CD4-positive, alpha-beta memory T cell (primary cell): ENCODE measurements at places on chromosomes 7 and 10. TPM values are rescaled to one million over a fixed set of nuclear protein-coding genes. Genes with fewer than 3 reads are reported as not detected.

Gene ICA1
- 1.2 TPM for total RNA-seq

- no peaks in the 10 kb centered on the region for H3K36me3 ChIP-seq
- no peak for DNase-seq
- no peak overlapping the region for H3K27ac ChIP-seq
- no peaks in the 10 kb centered on the region for H3K4me1 ChIP-seq
- H3K27me3 ChIP-seq: no peaks in the 10 kb centered on the region
These were observed 115.1 kb upstream of the SLC13A1 start for GRCh38 chr7:123314886-123315285.

GRCh38 chr10:17162828-17163227, 33.2 kb upstream of the CUBN start:
- no peak overlapping the region for H3K27ac ChIP-seq
- no peaks in the 10 kb centered on the region for H3K27me3 ChIP-seq
- no peaks in the 10 kb centered on the region for H3K4me1 ChIP-seq
- DNase-seq: no peak

DNA sequence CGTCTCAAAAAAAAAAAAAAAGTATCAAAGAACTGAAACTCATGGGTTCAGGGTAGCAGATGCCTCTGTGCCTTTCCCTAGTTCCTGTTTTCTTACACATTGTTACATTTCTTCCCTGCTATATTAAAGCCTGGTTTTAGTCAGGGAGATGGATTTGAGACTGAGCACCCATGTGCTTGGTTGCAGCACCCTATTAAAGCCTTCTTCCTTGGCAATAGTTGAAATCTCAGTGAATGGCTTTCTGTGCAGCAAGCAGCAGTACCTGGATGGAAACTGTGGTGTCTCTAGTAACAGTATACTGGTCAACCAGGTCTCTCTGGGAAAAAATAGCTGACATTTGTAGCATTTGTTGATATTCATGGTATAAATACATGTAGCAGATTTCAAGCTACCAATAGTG, 331.1 kb downstream of the ANKRD30A start:
- DNase-seq: no peak
- no peak overlapping the region for H3K27ac ChIP-seq
- H3K36me3 ChIP-seq: no peaks in the 10 kb centered on the region
- no peaks in the 10 kb centered on the region for H3K4me1 ChIP-seq
- no peak overlapping the region for H3K4me3 ChIP-seq

Gene CPEB3
- 3.8 TPM for total RNA-seq

GRCh38 chr10:96448021-96448457, 65.7 kb downstream of the TLL2 start:
- no peak overlapping the region for H3K4me3 ChIP-seq
- H3K27me3 ChIP-seq: no peaks in the 10 kb centered on the region
- no peak overlapping the region for H3K27ac ChIP-seq
- no peak for DNase-seq
- H3K4me1 ChIP-seq: no peaks in the 10 kb centered on the region

Gene PRSS1
- not detected for total RNA-seq

Gene WDFY4
- 0.81 TPM for total RNA-seq

GRCh38 chr7:44284881-44285541, 40.4 kb downstream of the CAMK2B start:
- no peaks in the 10 kb centered on the region for H3K27me3 ChIP-seq
- no peak overlapping the region for H3K27ac ChIP-seq
- H3K4me1 ChIP-seq: no peaks in the 10 kb centered on the region
- H3K4me3 ChIP-seq: no peak overlapping the region
- DNase-seq: no peak
- no peaks in the 10 kb centered on the region for H3K36me3 ChIP-seq

- H3K36me3 ChIP-seq: no peaks in the 10 kb centered on the region
- no peaks in the 10 kb centered on the region for H3K27me3 ChIP-seq
- no peak for DNase-seq
- no peak overlapping the region for H3K4me3 ChIP-seq
- H3K4me1 ChIP-seq: no peaks in the 10 kb centered on the region
- H3K27ac ChIP-seq: no peak overlapping the region
These were observed 300.5 kb downstream of the C7orf25 start for GRCh38 chr7:42611289-42611928.

Gene AGAP3
- total RNA-seq: 65.8 TPM

Gene RELN
- not detected for total RNA-seq

DNA sequence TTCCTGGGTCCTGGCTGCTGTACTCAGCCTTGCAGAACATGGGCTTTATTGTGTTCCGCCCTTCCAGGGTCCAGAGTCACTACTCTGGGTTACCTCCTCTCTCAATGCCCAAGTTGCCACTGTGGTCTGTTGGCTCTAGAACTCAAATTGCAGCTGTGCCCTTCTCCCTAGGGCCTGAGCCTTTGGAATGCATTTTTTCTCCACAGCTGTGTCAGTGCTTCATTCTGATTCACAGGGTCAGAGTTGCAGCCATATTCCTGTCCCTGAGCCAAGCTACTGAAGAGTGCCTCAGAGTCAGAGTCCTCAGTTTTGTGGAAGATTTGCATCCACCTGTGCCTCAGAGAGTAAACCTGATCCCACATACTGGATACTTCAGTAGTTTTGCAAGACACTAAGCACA, 167.5 kb downstream of the ITGB1 start:
- H3K27me3 ChIP-seq: no peaks in the 10 kb centered on the region
- no peak overlapping the region for H3K4me3 ChIP-seq
- no peaks in the 10 kb centered on the region for H3K4me1 ChIP-seq
- no peaks in the 10 kb centered on the region for H3K36me3 ChIP-seq
- H3K27ac ChIP-seq: no peak overlapping the region

GRCh38 chr10:59206204-59206720, 29.8 kb downstream of the PHYHIPL start:
- H3K4me1 ChIP-seq: no peaks in the 10 kb centered on the region
- no peaks in the 10 kb centered on the region for H3K27me3 ChIP-seq
- no peak for DNase-seq
- no peaks in the 10 kb centered on the region for H3K36me3 ChIP-seq

GRCh38 chr7:143205560-143206293, 16.1 kb upstream of the TAS2R40 start:
- no peaks in the 10 kb centered on the region for H3K27me3 ChIP-seq
- peaks cover 14% of the 10 kb centered on the region for H3K4me1 ChIP-seq
- peak; percentile 16 for DNase-seq
- no peak overlapping the region for H3K4me3 ChIP-seq
- H3K27ac ChIP-seq: no peak overlapping the region

Gene NRG3
- total RNA-seq: not detected

DNA sequence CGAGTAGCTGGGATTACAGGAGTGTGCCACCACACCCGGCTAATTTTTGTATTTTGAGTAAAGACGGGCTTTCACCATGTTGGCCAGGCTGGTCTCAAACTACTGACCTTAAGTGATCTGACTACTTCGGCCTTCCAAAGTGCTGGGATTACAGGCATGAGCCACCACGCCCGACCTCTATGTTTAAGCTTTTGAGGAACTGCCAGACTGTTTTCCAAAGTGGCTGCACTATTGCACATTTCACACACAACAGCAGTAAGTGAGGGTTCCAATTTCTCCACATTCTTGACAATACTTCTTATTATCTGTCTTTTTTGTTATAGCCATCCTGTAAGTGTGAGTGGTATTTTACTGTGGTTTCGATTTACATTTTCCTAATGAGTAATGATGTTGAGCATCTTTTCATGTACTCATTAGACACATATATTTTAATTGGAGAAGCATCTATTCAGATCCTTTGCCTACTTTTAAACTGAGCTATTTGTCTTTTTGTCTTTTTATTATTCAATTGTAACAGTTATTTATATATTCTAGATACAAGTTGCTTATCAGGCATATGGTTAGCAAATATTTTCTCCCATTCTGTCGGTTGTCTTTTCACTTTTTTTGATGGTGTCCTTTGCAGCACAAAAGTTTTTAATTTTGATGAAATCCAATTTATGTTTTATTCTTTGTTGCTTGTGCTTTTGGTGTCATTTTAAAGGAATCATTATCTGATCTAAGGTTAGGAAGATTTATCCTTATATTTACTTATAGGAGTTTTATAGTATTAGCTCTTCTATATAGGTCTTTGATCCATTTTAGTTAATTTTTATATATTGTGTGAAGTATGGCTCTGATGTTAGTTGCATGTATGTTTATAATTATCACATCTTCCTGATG, 12.8 kb upstream of the IRF5 start:
- no peak overlapping the region for H3K4me3 ChIP-seq
- H3K4me1 ChIP-seq: no peaks in the 10 kb centered on the region
- no peaks in the 10 kb centered on the region for H3K27me3 ChIP-seq
- no peaks in the 10 kb centered on the region for H3K36me3 ChIP-seq
- no peak for DNase-seq

Gene PITX3
- total RNA-seq: not detected

DNA sequence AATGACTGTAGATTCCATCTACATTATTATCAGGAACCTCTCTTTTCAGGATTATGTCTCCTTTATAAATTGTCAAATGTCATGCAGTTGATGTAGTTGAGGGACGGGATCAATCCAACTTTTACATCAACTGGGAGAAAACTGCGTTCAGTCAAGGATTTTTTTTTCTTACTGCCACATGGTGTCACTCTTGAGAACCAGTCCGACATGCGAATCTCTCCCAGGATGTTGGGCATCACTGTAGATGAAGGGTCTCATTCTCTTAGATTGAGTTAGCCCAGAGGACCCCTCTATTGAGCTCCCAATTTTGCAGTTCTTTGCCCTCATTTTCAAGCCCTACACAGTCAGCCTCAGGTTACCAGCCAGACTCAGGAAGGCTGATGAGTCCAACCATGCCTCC, 120.3 kb upstream of the PTPRZ1 start:
- no peak overlapping the region for H3K27ac ChIP-seq
- H3K4me1 ChIP-seq: no peaks in the 10 kb centered on the region
- no peaks in the 10 kb centered on the region for H3K36me3 ChIP-seq
- no peak for DNase-seq
- no peak overlapping the region for H3K4me3 ChIP-seq

DNA sequence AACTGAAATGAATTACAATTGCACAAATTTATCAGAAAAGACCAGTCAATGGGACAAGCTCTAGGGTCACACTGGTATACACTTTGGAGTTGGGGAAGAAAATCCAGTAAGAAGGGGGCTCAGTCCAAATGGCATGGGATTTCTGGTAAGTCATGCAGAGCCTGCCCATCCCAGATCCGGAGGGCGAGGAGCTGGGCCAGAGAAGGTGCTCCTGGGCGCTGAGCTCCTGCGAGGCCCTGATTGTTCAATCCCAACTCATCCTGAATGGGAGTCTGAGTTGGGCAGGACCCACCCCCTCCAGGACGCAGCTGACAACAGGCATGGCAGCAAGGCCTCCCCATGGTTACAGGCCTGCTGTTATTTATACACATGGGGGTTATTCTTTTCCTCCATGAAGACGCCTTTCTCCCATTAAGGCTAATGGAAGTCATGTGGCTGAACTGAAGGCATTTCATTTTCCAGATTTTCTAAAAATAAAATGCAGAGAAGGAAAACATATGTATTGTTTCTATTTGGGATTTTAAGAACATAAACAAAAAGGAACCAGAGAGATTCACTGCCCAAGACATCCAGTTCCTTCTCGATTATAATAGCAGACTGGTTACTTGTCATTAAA, 91.1 kb upstream of the ADAM12 start:
- no peak for DNase-seq
- no peaks in the 10 kb centered on the region for H3K36me3 ChIP-seq
- H3K4me3 ChIP-seq: no peak overlapping the region
- no peaks in the 10 kb centered on the region for H3K27me3 ChIP-seq
- no peaks in the 10 kb centered on the region for H3K4me1 ChIP-seq

DNA sequence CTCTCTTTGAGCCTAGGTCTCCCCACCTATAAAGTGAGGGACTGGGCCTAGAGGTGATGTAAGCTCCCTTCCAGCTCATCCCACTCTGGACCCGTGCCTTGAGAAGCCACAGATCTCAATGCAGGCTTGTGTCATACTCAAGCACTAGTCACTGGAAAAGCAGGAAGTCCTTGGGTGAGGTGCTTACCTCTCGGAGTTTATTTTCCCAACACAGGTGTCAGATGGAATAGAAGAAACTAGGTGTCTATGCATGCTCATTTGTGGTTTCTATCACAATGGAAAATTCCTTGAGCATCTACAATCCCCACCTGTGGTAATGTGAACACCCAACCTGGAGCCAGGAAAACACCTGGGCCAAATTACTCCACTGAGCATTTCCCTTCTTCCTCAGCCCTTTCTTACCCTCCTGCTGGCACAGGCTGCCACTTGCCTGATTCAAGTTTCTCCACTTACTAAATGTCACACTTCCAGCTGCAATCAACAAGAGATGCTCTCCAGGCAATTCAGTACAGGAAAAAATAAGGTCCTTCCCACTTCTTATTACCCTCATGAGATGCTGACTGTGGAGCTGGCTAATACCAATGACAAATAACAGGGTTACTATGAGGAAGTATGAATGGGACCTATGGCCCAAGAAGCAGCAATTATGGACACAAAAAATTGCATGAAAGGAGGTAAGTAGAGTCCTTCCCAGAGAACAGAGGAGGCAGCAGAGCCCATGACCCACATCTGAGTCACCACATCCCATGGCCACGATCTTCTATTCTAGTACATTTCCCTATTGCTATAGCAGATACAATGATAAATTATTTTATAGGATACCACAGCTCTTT, 13.1 kb downstream of the LSM5 start:
- H3K36me3 ChIP-seq: no peaks in the 10 kb centered on the region
- H3K4me3 ChIP-seq: no peak overlapping the region
- H3K27me3 ChIP-seq: no peaks in the 10 kb centered on the region
- DNase-seq: no peak
- no peaks in the 10 kb centered on the region for H3K4me1 ChIP-seq
- H3K27ac ChIP-seq: no peak overlapping the region

DNA sequence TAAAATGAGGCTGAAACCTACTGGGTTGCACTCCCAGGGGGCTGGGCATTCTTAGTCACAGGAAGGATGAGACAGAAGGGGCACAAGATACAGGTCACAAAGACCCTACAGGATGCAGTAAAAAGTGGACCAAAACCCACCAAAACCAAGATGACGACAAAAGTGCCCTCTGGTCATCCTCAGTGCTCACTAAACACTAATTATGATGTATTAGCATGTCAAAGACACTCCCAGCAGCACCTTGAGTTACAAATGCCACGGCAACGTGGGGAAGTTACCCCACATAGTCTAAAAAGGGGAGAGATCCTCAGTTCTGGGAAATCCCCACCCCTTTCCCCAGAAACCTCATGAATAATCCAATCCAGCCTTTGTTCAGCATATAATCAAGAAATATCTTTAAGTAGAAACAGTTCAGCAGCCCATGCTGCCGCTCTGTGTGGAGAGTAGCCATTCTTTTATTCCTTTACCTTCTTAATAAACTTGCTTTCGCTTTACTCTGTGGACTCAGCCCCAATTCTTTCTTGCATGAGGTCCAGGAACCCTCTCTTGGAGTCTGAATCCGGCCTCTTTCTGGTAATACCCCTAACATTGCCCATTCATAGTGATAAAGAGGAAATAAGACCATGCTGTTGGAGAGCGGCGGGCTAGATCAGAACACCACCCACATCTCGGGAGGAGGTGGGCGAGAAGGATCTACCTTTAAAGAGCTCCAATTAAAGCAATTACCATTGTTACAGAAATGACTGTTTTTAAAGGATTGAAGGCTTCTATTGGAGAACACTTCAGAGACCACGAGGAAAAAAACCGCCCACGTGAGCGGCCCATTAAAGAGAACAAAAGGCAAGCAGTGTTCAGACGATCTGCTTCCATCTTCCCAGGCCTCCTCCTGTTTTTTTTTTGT, 170.9 kb downstream of the USP6NL start:
- H3K4me1 ChIP-seq: peaks cover 16% of the 10 kb centered on the region
- no peaks in the 10 kb centered on the region for H3K27me3 ChIP-seq
- no peak overlapping the region for H3K27ac ChIP-seq
- H3K36me3 ChIP-seq: no peaks in the 10 kb centered on the region
- peak overlapping the region; percentile 42 for H3K4me3 ChIP-seq

- no peaks in the 10 kb centered on the region for H3K27me3 ChIP-seq
These were observed 66.8 kb downstream of the LYZL2 start for GRCh38 chr10:30562787-30563186.

GRCh38 chr10:89940076-89940475, 238.7 kb downstream of the KIF20B start:
- DNase-seq: no peak
- H3K4me3 ChIP-seq: no peak overlapping the region
- no peaks in the 10 kb centered on the region for H3K27me3 ChIP-seq
